RWPE2 (cell line): ENCODE measurements at places on chromosomes 1 and 21.
A peak's percentile ranks its signal among the peaks of the same experiment; 100 is the strongest.

- H3K36me3 ChIP-seq, result no peaks in the 10 kb centered on the region
- no peak overlapping the region for H3K4me3 ChIP-seq
- peaks cover 30% of the 10 kb centered on the region for H3K4me1 ChIP-seq
- H3K27me3 ChIP-seq, result no peaks in the 10 kb centered on the region
Observed at GRCh38 chr1:172719694-172720138, 60.8 kb downstream of the FASLG start.

- H3K27me3 ChIP-seq, result no peaks in the 10 kb centered on the region
- no peak overlapping the region for H3K27ac ChIP-seq
- H3K4me3 ChIP-seq, result no peak overlapping the region
Observed at GRCh38 chr1:204240233-204240632, 26.4 kb upstream of the GOLT1A start.

- no peaks in the 10 kb centered on the region for H3K36me3 ChIP-seq
- H3K4me1 ChIP-seq, result no peaks in the 10 kb centered on the region
- no peak for DNase-seq
Observed at GRCh38 chr1:99218572-99218971, 45.7 kb upstream of the PLPPR4 start.

GRCh38 chr1:172338295-172338735 lies 82.2 kb upstream of the C1orf105 start:
- H3K27me3 ChIP-seq, result no peaks in the 10 kb centered on the region
- H3K4me1 ChIP-seq, result peaks cover 14% of the 10 kb centered on the region
- H3K36me3 ChIP-seq, result no peaks in the 10 kb centered on the region
- no peak overlapping the region for H3K27ac ChIP-seq
- DNase-seq, result no peak

- H3K4me1 ChIP-seq, result peaks cover 3% of the 10 kb centered on the region
- no peaks in the 10 kb centered on the region for H3K27me3 ChIP-seq
- no peak overlapping the region for H3K27ac ChIP-seq
- no peak overlapping the region for H3K4me3 ChIP-seq
- no peak for DNase-seq
Observed at GRCh38 chr21:29133241-29133640, 2.8 kb downstream of the MAP3K7CL start.

- no peaks in the 10 kb centered on the region for H3K4me1 ChIP-seq
- H3K4me3 ChIP-seq, result no peak overlapping the region
- no peaks in the 10 kb centered on the region for H3K27me3 ChIP-seq
- DNase-seq, result no peak
- peaks cover 8% of the 10 kb centered on the region; the same call in 1 of the 2 replicates for H3K36me3 ChIP-seq
Observed at GRCh38 chr1:20640183-20640597, 6.9 kb downstream of the PINK1 start.

- DNase-seq, result no peak
- no peaks in the 10 kb centered on the region for H3K27me3 ChIP-seq
- no peak overlapping the region for H3K27ac ChIP-seq
- H3K36me3 ChIP-seq, result no peaks in the 10 kb centered on the region
- no peak overlapping the region for H3K4me3 ChIP-seq
Observed at GRCh38 chr1:200354243-200354642, 55.6 kb downstream of the ZNF281 start.

- no peak overlapping the region for H3K4me3 ChIP-seq
- H3K27ac ChIP-seq, result no peak overlapping the region
- peaks cover 8% of the 10 kb centered on the region for H3K4me1 ChIP-seq
- DNase-seq, result no peak
Observed at GRCh38 chr1:193850745-193851144, 664.3 kb upstream of the B3GALT2 start.

DNA sequence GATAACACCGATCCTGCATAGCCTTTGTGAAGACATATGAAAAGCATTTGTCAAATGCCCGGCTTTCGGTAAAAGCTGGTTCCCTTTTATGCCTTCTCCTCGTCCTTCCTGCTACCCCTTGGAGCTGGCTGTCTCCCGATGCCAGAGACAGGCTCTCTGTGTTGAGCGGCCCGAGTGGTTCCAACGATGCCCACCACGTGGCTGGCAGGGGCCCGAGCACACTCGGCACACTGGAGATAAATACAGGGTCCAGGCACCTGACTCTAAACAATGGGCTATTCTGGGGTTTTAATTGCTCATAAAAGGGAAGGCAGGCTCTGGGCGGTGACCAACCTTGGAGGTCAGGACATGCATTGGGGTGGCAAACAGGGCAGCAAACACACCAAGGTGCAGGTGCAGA lies 207.1 kb downstream of the HIVEP3 start:
- H3K27me3 ChIP-seq, result no peaks in the 10 kb centered on the region
- H3K4me1 ChIP-seq, result peaks cover 12% of the 10 kb centered on the region
- DNase-seq, result no peak
- H3K36me3 ChIP-seq, result no peaks in the 10 kb centered on the region
- no peak overlapping the region for H3K4me3 ChIP-seq
- H3K27ac ChIP-seq, result no peak overlapping the region

- H3K4me3 ChIP-seq, result no peak overlapping the region
- no peak overlapping the region for H3K27ac ChIP-seq
- no peaks in the 10 kb centered on the region for H3K4me1 ChIP-seq
- no peak for DNase-seq
- H3K36me3 ChIP-seq, result peaks cover 66% of the 10 kb centered on the region
- no peaks in the 10 kb centered on the region for H3K27me3 ChIP-seq
Observed at GRCh38 chr1:180974236-180974635, 48.4 kb downstream of the STX6 start.

DNA sequence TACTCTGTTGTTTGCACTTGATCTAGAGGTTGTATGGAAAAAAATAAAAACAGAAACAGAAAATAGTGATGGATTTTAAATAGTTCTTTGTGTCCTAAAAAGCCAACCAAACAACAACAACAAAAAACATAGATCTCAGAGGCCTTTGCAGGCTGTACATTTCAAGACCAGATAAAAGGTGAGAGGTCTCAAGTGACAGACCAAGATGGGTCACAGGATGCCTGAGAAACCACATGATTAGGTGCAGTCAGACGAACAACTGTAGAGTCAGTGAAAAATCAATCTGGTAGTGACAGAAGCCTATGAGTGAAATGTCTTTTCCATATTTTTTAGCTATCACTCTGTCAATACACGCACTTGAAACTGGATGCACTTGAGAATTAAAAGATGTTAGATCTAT lies 193.5 kb upstream of the SAMSN1 start:
- no peak overlapping the region for H3K27ac ChIP-seq
- H3K4me3 ChIP-seq, result no peak overlapping the region
- no peaks in the 10 kb centered on the region for H3K27me3 ChIP-seq
- no peaks in the 10 kb centered on the region for H3K36me3 ChIP-seq
- no peak for DNase-seq

DNA sequence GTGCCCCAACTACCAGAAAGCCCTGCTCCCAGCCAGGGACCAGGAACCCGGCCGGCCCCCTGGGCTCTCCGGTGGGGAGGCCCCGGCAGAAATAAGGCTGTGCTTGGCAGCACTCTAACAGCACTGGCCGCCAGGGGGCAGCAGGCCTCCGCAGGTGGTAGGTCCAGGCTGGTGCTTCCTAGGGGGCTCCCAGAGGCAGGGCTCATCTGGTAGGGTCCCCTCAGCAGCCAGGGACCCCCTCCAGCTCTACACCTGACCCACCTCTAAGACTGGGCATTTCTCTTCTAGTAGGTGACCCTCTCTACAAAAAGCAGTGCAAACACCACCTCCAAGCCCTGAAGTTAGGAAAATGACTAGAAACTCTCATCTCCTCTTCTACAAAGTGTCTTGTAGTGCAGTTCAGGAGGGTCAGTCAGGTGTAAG lies 85.6 kb downstream of the STUM start:
- H3K36me3 ChIP-seq, result no peaks in the 10 kb centered on the region
- H3K27ac ChIP-seq, result no peak overlapping the region
- no peaks in the 10 kb centered on the region for H3K27me3 ChIP-seq
- DNase-seq, result no peak
- H3K4me3 ChIP-seq, result no peak overlapping the region
- H3K4me1 ChIP-seq, result no peaks in the 10 kb centered on the region

GRCh38 chr1:65526049-65526556 lies 105.6 kb downstream of the LEPR start:
- DNase-seq, result peak; percentile 22
- H3K4me3 ChIP-seq, result no peak overlapping the region
- no peaks in the 10 kb centered on the region for H3K4me1 ChIP-seq
- H3K27ac ChIP-seq, result no peak overlapping the region
- no peaks in the 10 kb centered on the region for H3K36me3 ChIP-seq
- peaks cover 49% of the 10 kb centered on the region for H3K27me3 ChIP-seq

- H3K27me3 ChIP-seq, result no peaks in the 10 kb centered on the region
- no peaks in the 10 kb centered on the region for H3K36me3 ChIP-seq
- no peak overlapping the region for H3K27ac ChIP-seq
- no peak for DNase-seq
- H3K4me1 ChIP-seq, result no peaks in the 10 kb centered on the region
- no peak overlapping the region for H3K4me3 ChIP-seq
Observed at GRCh38 chr1:223622132-223622842, 43.2 kb downstream of the CAPN8 start.

DNA sequence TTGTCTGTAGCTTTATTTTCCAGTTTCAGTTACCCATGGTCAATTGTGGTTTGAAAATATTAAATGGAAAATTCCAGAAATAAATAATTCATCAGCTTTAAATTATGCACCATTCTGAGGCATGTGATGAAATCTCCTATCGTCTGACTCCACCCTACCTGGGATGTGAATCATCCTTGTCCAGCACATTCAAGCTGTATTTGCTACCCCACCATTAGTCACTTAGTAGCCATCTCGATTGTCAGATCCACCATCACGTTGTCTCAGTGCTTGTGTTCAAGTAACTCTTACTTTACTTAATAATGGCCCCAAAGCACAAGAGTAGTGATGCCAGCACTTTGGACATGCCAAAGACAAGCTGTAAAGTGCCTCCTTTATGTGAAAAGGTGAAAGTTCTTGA lies 4.0 kb downstream of the STPG1 start:
- peaks cover 14% of the 10 kb centered on the region for H3K36me3 ChIP-seq
- H3K27me3 ChIP-seq, result no peaks in the 10 kb centered on the region
- H3K27ac ChIP-seq, result peak overlapping the region; percentile 70
- H3K4me1 ChIP-seq, result peaks cover 31% of the 10 kb centered on the region
- no peak overlapping the region for H3K4me3 ChIP-seq

GRCh38 chr1:157628773-157629172 lies 30.9 kb upstream of the FCRL4 start:
- no peaks in the 10 kb centered on the region for H3K4me1 ChIP-seq
- H3K36me3 ChIP-seq, result no peaks in the 10 kb centered on the region
- no peaks in the 10 kb centered on the region for H3K27me3 ChIP-seq
- no peak for DNase-seq

DNA sequence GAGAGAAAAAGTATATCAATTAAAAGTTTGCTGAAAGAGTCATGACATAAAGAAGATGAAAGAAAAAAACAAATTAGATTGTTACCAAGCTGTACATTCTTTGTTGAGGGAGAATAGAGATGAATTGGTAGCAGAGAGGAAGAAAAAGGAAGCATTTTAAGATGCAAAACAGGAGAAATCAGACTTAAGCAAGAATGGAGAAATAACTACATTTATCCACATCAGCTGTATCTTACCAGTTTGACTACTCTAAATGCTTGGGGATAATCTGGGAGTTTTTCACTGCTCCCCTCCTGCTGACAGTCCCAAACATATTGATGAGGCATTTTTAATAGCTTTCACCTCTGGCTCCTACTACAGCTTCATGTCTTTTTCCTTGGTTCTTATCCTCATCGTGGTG lies 16.8 kb upstream of the PTPRC start:
- H3K27me3 ChIP-seq, result no peaks in the 10 kb centered on the region
- no peaks in the 10 kb centered on the region for H3K36me3 ChIP-seq
- H3K4me1 ChIP-seq, result no peaks in the 10 kb centered on the region
- DNase-seq, result no peak
- no peak overlapping the region for H3K4me3 ChIP-seq

- H3K36me3 ChIP-seq, result no peaks in the 10 kb centered on the region
- no peak overlapping the region for H3K4me3 ChIP-seq
- peak; percentile 74 for DNase-seq
Observed at GRCh38 chr21:38925923-38926322, 120.2 kb downstream of the ETS2 start.

DNA sequence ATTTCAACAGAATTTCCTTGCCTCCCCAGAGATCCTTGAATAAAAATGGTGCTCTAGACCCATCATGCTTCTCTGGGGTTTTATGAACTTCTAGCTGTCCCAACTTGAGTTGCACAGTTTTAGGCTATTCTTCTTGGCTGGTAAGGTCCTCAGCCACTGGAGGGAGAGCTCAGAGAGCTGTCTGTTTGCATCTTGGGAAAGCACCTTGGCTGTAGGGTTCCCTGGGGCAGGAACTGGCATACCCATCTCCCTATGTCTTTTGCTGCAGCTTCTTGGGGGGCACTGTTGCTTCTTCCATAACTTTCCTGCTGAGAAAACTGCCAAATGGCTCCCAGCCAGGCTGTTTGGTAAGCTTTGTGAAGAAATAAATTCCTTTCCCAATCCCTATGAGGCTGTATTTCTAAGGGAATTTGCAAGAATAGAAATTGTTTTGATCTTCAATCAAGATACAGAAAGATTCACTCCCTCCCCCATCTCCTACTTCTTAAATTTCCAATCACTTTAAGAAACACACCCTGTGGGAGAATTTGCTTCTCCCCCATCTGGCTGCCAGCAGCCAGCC lies 8.2 kb upstream of the FMOD start:
- no peak overlapping the region for H3K4me3 ChIP-seq
- H3K4me1 ChIP-seq, result no peaks in the 10 kb centered on the region
- no peak for DNase-seq
- H3K36me3 ChIP-seq, result no peaks in the 10 kb centered on the region
- no peak overlapping the region for H3K27ac ChIP-seq

DNA sequence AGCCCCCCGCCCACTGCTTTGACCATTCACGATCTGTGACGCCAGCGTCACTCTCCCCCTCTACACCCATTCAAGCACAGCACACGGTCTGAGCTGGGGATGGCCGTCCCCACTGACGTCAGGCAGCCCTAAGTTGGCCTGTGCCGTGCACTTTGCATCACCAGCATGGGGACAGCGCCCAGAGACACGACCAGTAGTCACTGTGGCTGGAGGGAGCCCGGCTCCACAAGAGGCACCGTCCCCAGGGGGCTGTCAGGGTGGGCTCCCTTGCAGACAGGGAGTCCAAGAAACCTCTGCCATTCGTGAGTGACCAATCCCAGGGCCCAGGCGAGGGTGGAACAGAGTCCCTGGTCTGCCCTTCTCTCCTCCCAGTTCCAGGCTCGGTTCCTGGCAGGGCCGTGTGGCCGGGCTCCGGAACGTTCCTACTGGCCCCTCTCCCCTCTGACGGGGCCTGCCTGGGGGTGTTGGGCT lies 2.3 kb downstream of the KRTAP10-8 start:
- no peaks in the 10 kb centered on the region for H3K36me3 ChIP-seq
- no peak overlapping the region for H3K4me3 ChIP-seq
- H3K4me1 ChIP-seq, result no peaks in the 10 kb centered on the region
- peaks cover 21% of the 10 kb centered on the region for H3K27me3 ChIP-seq
- peak; percentile 23 for DNase-seq

DNA sequence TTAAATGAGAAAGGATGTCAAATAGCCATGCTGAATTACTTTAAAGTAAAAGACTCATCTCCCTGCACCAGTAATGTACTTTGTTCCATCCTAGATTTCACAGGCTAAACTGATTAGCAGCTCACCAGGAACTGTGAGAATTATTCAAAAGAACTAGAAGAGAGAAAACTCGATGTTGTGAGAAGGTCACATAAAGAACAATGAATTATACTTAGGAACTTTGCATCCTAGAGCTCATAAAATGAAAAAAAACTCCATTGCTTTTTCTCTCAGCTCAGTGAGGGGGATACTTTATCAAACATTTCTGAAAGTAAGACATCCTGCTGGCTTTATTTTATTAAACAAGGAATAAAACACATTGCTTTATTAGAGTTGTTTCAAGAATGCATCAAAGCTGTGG lies 278.5 kb downstream of the MRPL39 start:
- H3K27me3 ChIP-seq, result no peaks in the 10 kb centered on the region
- peaks cover 23% of the 10 kb centered on the region for H3K4me1 ChIP-seq
- DNase-seq, result no peak
- H3K36me3 ChIP-seq, result no peaks in the 10 kb centered on the region
